ENCODE measurements at places on chromosomes 1 and 21.

- no peak for DNase-seq
Observed at GRCh38 chr1:25725482-25725881, 74.5 kb upstream of the SELENON start.

DNA sequence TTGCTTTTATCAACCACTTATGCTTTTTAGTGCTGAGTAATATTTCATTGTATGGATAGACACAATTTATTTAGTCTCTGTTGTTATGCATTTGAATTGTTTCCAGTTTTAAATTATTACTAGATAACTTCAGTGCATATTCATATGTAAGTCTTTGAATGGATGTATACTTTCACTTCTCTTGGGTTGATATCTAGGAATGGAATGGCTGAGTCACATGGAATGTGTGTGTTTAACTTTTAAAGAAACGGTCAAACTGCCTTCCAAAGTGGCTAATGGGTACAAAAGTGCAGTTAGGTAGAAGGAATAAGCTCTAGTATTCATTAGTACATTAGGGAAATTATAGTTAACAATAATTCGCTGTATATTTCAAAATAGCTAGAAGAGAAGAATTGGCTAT lies 82.4 kb downstream of the NPHS2 start:
- no peak for DNase-seq

GRCh38 chr1:152871731-152872126 lies 6.4 kb upstream of the SMCP start:
- DNase-seq: no peak

GRCh38 chr1:119470958-119471357 lies 36.1 kb upstream of the HSD3B1 start:
- no peak for DNase-seq

GRCh38 chr1:155651861-155652661 lies 36.5 kb downstream of the YY1AP1 start:
- no peak for DNase-seq

DNA sequence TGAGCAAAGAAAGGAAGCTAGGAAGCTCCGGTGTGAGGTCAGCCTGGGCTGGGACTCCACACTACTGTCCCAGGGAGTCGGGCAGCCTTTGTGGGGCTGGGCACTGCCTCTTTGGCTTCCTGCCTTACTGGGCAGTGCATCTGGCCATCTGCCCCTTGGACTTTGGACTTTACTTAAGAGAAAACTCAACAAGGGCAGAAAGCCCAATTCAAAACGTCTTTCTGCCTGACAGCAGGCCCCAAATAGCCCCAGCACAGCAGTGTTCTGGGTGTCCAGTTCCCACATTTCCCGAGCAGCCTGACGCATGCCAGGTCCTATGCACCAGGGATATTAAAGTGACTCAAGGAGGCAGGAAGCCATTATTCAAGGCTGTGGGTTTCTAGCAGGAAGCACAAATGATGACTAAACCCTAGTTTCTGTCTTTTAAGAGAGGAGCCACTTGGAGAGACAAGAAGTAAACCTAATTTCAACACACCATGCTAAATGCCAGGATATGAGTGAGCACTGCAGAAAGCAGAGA lies 37.9 kb upstream of the EDEM3 start:
- no peak for DNase-seq

DNA sequence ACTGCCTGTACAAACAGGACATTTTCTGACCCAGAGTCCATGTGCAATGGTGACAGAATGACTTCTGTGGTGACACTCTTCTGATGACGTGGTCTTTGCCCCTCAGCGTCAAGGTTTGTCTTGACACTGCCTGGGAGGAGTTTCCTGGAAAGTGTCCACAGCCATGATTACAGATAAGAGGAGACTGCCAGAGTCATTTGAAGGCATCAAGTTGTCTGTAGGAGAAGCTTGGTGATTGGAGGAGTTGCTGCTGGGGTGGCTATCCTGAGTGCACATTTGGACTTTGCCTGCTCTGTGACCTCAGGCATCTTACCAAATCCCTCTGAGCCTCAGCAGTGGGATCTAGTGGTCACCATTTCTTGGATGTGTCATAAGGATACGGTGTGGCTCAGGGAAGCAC lies 17.7 kb downstream of the TCHHL1 start:
- DNase-seq: no peak

DNA sequence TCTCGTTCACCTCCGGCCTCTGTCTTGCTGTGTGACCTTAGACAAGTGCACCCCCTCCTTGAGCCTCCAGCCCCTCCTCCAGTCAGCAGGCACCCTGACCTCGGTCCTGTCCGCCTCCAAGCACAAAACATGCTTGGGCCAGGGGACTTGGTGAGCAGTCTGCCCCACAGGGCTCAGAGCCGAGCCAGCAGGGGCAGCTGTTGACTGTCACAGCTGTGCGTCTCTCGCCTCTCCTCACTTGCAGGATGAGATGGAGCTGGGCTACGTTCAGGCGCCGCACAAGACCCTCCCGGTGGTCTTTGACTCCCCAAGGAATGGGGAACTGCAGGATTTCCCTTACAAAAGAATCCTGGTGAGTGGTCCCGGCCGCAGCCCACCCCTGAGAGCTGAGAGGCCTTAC lies 24.2 kb downstream of the PADI3 start:
- DNase-seq: no peak

DNA sequence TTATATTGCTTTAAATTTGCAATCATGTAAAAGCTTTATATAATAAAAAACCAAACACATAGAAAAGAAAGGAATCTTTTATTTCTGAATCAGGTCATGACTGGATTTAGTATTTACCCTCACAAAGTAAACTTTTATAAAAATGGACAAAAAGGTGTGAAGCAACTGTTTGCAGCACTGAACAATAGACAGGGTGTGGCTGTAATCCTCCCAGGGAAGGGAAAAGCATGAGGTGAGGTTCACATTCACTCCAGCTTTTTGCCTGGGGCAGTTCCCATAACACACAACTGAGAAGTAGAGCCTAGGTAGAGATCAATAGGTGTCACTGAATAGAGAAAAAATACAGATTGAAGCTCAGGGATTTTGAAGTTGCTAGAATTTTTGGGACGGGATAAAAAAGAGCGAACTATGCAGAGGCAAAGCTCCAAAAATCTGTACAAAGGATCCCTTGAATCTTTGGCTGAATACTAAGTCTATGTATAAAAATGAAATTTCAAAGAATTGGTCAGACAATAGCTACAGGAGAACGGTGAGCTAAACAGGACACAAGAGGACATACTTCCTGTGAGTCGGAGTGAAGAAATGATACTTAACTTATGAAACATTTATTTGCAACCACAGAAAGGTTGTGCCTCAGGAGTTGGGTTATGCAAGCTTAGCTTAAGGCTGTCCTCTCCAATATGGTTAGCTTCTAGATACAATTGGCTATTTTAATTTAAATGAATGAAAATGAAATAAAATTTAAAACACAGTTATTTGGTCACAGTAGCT lies 162.0 kb upstream of the ZP4 start:
- no peak for DNase-seq

Data from renal cortex interstitium (tissue), 15 donors.